Ascending aorta (tissue), 2 donors: ENCODE measurements at places on chromosomes 6 and 20.

- DNase-seq, result no peak
Measured at GRCh38 chr6:108804956-108805355, 43.3 kb upstream of the ARMC2 start.

DNA sequence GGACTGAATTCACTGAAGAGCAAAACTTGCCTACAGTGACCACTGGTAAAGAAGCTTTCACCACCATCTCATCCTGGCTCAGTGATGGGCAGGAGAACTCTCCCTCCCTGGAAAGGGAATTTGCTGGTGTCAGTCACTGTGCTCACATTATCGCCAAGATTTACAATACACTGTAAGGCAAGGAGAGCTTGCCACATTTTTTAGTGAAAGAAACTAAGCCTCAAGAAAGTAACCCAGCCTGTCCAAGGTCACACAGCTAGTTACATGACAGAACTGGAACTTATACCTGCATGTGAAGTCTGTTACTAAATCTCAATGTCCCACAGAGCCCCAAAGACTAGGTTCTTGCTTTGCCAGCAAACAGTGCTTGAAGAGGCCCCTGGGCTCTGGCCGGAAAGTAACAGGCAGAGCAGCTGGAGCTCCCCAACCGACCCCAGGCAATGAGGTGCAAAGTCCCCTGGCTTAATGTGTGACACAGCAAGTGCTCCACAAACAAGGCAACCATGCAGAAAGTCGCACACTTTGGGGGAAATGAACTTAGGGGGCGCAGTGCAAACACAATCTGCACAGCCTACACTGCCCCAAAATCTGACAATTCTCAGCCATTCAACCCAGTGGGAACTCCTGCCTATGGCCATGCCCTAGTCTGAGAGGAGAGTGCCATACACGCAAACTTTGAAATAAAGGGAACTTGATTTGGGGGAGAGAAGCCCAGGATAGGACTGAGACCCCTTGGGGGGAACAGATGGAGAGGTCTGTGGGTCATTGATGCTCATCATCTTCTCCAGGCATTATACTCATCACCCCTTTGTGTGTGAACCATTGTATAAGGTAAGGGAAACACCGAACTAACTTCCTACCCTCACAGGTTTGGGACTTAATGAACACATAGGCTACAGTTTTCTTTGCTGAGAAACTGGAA, 1.9 kb downstream of the BCL2L1 start:
- DNase-seq, result no peak

DNA sequence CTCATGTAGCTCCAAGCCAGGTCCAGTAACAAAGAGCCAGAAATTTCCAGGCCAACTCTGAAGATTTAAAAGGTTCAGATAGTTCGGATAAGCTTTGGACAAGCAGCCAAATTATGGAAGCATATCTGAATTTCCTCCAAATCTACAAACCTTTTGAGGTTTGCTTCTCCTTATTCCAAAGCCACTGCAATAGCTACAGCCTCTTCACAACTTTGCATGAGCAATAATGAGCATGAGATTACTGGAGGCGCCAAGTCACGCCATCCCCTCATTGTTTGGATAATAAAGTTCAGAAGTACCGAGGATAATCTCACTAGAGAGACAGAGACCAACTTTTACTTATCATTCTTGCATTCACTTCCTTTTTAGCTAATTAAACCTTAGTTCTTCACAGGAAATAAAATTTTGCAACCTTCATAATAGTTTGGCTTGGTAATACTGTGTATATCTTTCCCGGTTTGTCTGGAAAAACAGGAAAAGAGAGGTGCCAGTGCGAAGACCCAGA, 329.6 kb upstream of the RSPO3 start:
- DNase-seq, result no peak

GRCh38 chr20:13458860-13459451, 179.8 kb downstream of the TASP1 start:
- DNase-seq, result no peak

GRCh38 chr20:18314786-18315406, 26.6 kb downstream of the ZNF133 start:
- no peak for DNase-seq

DNA sequence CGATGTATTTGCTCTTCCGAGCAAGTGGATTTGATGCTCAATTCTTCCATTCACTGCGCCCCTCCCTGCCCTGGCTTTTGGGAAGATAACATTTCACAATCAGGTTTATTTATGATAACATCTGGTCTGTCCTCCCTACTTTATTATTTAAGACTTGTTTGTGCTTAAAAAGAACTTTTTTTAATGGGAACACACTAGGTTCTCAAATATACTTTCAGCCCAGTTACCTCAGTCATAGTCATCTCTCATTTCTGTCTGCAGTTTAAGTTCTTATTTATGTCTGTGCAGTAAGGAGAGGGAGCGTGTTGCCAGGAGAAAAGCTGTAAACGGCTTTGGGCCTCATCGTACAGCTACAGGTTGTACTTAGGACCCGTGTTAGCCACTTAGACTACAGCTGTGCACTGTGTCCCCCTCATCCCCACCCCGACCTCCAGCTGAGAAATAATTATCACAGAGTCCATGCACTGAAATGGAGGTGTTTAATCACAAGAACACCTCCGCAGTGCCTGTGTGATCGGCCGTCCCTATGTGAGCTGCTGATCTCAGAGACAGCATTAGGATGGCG, 99.3 kb downstream of the RPP40 start:
- no peak for DNase-seq

DNA sequence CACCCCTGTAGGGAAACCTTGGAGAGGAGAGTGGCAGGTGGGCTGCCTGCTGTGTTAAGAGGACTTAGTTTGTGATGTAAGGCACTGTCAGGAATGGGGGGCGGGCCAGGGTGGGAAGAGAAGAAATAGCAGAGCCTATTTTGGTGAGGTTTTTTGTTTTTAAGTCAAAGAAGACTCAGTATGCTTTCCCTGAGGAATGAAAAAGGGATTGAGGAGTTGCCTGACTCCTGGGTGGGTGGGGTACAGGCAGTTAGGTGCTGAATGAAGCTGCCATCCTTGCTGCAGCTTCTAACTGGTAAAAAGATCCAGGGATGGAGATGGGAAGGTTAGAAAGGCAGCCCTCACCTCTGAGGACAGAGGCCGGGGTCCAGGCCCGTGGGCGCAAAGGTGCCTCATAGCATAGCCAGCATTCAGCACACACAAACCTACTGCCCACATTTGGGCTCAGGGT, 37.9 kb downstream of the PLCG1 start:
- DNase-seq, result no peak

DNA sequence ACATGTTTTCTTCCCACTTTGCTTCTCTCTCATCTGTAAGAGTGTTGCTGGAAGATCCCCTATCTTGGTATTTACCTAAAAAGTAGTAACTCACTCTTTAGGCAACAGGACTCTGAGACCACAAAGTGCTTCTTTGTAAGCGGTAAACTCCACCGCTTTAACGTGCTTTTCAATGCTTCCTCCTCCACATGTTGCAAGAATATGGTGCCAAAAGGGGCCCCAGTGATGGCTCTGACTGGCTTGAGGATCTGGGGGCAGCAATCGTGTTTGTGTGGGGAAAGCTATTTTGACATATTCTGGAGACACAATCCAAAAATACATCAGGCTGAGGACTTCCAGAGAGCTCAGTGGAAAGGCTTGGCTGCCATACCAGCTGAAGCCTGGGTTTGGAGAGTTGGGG, 12.4 kb upstream of the CPNE5 start:
- DNase-seq, result no peak

- no peak for DNase-seq
Measured at GRCh38 chr20:18190338-18191233, 52.9 kb downstream of the KAT14 start.

- no peak for DNase-seq
Measured at GRCh38 chr6:147874322-147874721, 365.8 kb downstream of the SAMD5 start.

- no peak for DNase-seq
Measured at GRCh38 chr6:143553337-143553736, 41.8 kb upstream of the FUCA2 start.

DNA sequence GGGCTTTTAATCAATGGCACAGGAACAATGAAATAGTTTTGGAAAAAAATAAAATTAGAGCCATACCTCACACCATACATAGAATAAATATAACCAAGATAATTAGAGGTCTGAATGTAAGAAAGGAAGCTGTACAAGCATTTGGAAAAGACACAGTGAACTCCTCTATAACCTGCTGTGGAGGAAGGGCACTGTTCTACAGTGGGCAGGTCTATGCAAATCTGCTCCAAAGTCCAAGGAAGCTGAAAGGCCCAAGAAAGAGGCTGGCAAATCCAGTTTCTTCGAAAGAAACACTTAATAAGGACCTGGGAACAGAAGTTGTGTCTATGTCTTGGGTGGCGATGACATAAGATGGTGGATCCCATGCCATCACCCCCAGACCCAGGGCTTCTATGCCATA, 169.4 kb upstream of the RALGAPA2 start:
- no peak for DNase-seq

- DNase-seq, result no peak
Measured at GRCh38 chr6:53582963-53583362, 38.1 kb upstream of the GCLC start.

DNA sequence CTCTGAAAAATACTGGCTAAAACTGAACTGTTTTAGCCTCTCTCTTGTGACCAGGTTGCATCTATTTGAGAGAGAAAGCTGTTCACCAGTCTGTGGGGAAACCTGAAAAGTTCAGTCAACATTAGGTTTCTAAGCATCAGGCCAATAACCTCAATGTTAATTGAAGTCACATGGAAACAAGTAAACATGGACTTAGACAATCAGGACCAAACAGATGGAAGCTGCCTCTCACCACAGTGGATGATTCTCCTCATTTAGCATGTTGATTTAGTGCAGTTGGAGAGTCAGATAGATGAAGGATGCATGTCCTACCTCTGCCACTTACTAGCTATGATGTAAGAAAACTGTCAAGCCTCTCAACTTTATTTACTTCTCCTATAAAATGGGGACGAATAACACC, 18.2 kb downstream of the SCGN start:
- no peak for DNase-seq

- no peak for DNase-seq
Measured at GRCh38 chr20:1108437-1108920, 9.9 kb upstream of the PSMF1 start.

GRCh38 chr6:110823146-110823545, 7.9 kb upstream of the CDK19 start:
- DNase-seq, result no peak

DNA sequence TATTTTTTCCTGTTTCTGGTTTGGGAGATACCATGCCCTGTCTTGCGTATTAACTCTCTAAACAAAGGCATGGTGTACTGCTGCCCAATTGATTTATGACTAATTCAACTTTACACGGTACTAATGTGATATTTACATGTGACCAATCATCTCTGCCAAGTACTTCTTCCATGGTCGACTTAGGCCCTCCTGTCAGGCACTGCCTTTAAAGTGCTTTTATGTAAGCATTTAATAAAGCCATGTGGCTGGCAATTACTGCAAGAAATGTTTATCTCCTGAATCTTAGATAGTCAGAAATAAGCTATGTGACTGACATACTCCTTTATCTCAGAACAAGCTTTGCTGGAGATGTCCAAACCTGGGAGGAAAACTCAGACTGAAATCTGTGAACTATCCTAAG, 323.4 kb downstream of the BTBD3 start:
- DNase-seq, result no peak

DNA sequence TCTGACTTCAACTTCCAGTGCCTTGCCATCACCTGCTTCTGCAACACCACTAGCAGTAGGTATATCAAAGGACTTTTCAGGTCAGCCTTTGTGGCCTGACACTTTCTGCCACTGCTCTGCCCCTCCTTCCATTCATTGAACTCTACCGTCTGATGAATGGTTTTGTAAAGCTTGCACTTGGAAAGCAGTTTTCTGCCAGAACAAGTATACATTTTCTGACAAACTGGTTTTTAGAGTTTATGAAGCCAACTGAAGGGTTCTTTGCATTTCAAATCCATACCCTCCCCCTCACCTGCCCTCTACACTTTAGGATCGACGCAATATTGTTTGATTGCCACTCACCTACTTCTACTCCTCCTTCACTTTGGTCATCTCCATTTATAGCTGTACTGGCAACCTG, 603.1 kb downstream of the HACE1 start:
- no peak for DNase-seq

DNA sequence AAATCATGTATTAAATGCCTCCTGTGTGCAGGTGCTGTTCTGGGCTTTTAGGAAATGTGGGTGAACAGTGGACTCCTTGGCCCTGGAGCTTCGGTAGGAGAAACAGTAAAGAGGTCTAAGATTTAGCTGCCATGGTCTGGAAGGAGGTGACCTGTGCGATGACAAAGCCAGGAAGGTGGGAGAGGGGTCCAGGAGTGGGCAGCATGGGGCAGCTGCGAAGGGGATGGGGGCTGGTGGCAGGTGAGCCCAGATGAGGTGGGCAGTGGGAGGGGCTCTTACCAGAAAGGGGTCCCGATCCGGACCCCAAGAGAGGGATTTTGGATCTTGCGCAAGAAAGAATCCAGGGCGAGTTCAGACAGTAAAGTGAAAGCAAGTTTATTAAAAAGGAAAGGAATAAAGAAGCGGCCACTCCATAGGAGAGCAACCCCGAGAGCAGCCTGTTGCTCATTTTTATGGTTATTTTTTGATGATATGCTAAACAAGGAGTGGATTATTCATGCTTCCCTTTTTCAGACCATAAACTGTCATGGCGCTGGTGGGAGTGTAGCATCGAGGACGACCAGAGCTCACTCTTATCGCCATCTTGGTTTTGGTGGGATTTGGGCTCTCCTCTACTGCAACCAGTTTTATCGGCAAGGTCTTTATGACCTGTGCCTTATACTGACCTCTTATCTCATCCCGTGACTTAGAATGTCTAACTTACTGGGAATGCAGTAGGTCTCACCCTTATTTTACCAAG, 38.7 kb downstream of the PRR18 start:
- DNase-seq, result no peak

- DNase-seq, result no peak
Measured at GRCh38 chr20:62982124-62983075, 24.4 kb downstream of the BHLHE23 start.

DNA sequence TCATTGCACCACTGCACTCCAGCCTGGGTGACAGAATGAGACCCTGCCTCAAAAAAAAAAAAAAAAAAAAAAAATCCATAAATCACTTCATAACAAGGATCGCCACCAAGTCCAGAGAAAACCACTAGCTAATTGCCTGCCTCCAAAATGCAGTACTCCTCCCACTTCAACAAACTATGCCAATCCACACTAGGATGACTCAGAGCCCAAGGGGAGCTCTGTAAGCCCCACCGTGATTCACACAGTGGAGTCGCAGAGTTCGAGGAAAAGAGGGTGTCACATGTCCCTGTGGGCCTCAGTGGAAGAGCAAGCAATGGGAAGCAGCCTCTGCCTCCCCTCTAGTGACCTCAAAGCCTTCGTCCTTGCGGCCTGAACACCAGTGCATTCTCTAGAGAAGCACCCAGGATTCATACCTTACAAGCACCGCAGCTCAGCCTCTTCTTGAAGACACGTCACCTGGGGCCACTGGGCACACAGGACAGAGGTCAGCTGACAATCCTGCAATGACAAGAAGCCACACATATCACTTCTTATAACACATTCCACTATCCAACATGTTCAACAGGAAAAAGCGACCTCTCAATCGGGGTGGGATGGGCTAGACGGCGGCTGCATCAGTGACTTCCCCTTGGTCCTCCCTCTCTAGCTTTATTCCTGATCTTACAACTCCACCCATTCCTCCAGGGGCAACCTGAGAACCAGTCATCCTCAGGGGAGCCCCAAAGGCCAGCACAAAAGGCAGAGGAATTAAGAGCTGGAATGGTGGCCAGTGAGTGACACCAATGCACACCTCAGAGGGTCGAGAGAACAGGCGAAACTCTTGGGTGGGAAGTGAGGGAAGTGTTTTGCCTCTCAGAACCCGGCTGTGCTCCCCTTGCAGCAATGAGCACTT, 8.9 kb downstream of the SNHG17 start:
- DNase-seq, result no peak
